ENCODE measurements at places on chromosomes 6 and 20. TPM values are rescaled to one million over a fixed set of nuclear protein-coding genes. Genes with fewer than 3 reads are reported as not detected.

DNA sequence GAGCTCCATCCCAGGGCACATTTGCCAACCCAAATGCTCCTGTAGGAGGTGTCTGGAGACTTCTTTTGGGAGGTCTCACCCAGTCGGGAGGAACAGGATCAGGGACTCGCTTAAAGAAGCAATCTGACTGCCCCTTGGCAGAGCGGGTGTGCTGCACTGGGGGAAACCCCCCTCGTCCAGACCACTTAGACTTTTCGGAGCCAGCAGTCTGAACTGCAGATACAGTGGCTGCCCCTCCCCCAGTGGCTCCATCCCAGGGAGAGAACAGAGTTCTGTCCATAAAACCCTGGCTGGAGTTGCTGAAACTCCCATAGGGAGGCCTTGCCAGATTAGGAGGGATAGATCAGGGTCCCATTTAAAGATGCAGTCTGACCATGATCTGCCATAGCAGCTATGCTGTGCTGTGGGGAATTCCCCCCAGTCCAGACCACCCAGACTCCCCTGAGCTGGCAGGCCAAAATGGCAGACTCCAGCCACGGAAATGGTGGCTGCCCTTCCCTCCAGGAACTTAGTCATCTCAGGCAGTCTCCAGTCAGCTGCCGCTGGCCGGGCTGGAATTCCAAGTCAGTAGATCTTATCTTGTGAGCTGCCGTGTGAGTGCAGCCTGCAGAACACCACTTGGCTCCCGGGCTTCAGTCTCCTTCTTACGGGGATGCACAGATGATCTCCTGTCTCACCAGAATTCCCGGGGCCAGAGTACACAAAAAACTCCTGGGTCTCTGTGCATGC, 278.1 kb upstream of the SASH1 start:
- DNase-seq: no peak

GRCh38 chr6:119071576-119071975, 6.9 kb downstream of the FAM184A start:
- no peak for DNase-seq

- DNase-seq: peak; percentile 77
Measured at GRCh38 chr6:142301651-142302391, at the start of gene ADGRG6. Gene ADGRG6, plus strand, starts transcription at chr6:142302007. Its CDS starts 323 bp downstream, at chr6:142302330.

- no peak for DNase-seq
Measured at GRCh38 chr6:36550473-36551000, 3.3 kb upstream of the STK38 start.

DNA sequence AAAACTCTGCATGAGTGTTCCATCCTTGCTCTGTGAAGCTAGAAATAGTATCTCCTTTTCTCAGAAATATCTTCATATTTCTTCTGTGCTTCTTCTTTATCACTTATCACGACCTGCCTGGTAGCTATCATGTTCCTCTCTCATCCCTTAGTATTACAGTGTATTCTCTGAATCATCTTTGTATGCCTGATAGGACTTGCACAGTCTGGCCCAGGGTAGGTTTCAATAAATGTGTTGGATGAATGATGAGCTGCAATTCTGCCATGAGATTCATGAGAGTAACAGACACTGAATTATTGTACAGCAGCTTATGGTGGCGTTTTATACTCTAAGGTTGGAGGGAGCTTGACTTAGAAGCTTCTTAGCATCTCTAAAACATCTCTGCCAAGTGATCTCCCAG, 66.6 kb downstream of the GRM1 start:
- no peak for DNase-seq

Gene MKKS
- total RNA-seq: 11.6 TPM

GRCh38 chr20:1952737-1953530, 40.9 kb downstream of the PDYN start:
- no peak for DNase-seq

Gene WFDC10B
- not detected for total RNA-seq

DNA sequence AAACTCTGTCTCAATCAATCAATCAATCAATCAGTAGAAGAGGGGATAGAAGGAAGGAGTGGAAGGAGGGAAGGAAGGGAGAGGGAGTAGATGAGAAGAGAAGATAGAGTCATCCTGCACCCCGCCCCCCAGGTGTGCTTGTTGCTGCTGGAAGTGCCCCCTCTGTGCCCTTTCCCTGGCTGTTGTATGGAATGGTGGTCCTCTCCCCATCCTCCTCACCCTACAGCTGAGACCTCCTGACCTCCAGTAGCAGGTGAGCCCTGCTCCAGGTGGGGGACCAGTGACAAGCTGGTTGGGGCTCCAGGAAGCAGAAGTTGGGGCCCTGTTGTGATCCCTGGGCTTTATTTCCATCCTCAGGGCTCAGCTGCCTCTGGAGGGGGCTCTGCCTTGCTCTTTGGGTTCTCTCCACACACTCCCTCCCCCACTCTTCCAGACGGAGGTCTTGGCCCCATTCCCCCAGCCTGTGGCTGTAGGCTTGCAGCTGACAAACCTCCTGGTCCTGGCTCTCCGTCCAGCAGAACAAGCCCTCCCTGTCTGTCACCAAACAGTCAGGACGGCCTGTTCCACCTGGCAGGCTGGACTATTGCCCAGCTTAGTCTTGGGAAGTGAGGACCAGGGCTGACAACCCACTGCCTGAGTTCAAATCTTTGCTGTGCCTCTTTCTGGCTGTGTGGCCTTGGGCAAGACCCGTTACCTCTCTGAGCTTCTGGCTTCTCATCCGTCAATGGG, 26.0 kb upstream of the SCRT2 start:
- DNase-seq: no peak

DNA sequence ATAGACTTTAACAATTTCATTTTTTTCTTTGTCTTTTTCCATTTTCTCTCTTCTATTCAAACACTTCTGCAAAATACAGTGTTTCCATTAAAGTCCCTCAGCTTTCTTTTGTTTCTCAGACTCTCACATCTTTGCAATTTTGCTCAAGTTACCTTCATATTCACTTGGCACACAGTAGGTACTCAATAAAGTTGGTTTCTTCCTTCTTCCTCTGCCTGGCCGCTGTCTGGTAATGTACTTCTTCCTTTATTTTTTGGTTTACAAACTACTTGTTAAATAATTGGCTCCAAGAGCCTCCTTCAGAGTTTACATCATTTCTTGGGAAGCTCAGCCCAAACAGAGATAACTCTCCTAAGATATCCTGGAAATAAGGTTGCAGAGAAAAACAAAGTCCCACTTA, 81.1 kb downstream of the GJA10 start:
- DNase-seq: no peak

GRCh38 chr6:79824202-79824601, 123.2 kb downstream of the ELOVL4 start:
- no peak for DNase-seq

GRCh38 chr6:149129371-149130077, 188.0 kb upstream of the TAB2 start:
- DNase-seq: no peak

DNA sequence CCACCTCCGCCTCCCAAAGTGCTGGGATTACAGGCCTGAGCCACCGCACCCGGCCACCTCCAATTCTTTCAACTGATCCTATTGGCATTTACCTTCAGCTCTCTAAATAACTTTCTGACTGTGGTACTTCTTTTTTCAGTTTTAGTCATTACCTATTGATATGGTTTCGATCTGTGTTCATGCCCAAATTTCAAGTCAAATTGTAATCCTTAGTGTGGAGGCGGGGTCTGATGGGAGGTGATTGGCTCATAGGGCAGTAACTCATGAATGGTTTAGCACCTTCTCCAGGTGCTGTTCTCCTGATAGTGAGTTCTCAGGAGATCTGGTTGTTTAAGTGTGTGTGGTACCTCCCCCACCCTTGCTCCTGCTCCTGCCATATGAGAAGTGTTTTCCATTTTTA, 140.9 kb downstream of the LPA start:
- no peak for DNase-seq

Gene IRAK1BP1
- 4.5 TPM for total RNA-seq

- no peak for DNase-seq
Measured at GRCh38 chr6:167937301-167937700, 60.2 kb upstream of the KIF25 start.

DNA sequence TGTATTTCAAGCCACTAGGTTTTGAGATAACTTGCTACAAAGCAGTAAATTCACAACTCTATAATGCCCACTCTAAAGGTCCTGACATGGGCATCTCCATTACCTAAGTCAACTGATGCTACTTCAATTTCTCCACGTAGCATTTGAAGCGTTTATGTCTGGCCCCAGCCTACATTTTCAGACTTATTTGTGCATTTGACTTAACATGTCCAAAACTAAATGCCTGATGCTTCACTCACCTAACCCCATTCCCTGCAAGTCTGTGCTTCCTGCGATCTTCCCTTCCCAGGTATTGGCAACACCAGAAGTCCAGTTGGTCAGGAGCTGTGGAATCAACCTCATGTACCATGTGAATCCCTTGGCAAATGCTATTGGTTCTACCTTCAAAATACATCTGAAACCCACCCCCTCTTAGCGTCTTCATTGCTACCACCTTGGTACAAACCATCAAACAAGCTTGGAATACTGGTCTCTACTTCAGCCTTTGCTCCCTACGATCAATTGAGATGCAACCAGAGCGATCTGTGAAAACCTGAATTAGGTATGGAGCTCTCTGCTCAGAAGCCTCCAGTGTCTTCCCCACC, 12.8 kb upstream of the ZNFX1 start:
- no peak for DNase-seq

DNA sequence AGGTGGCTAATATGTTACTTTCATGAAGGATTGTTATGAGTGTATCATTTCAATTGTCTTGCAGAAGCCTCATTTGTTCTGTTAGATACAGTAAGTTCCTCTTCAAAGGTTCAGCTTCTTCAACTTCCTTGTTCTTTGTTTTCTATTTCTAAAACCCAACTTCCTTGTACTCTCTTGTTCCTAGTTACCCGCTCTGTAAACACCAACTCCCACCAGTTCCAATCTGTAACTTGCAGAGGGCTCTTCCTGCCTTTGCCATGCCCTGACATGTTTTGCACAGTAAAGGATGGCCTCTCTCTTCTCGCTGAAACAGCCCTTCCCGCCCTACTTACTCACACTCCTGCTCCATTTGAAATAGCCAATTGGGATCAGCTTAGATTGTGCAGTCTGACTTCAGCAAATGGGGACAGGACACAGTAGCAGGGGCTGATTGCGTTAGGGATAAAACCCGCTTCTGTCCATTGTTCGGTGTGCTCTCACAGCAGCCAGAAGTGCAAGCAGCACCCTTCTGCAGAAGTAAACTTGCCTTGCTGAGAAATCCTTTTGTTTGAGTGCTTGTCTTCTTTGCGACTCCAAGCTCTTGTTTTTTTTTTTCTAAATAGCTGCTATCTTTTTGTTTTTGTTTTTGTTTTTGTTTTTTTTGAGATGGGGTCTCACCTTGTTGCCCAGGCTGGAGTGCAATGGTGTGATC, 45.9 kb upstream of the POU5F1 start:
- DNase-seq: peak; percentile 38

DNA sequence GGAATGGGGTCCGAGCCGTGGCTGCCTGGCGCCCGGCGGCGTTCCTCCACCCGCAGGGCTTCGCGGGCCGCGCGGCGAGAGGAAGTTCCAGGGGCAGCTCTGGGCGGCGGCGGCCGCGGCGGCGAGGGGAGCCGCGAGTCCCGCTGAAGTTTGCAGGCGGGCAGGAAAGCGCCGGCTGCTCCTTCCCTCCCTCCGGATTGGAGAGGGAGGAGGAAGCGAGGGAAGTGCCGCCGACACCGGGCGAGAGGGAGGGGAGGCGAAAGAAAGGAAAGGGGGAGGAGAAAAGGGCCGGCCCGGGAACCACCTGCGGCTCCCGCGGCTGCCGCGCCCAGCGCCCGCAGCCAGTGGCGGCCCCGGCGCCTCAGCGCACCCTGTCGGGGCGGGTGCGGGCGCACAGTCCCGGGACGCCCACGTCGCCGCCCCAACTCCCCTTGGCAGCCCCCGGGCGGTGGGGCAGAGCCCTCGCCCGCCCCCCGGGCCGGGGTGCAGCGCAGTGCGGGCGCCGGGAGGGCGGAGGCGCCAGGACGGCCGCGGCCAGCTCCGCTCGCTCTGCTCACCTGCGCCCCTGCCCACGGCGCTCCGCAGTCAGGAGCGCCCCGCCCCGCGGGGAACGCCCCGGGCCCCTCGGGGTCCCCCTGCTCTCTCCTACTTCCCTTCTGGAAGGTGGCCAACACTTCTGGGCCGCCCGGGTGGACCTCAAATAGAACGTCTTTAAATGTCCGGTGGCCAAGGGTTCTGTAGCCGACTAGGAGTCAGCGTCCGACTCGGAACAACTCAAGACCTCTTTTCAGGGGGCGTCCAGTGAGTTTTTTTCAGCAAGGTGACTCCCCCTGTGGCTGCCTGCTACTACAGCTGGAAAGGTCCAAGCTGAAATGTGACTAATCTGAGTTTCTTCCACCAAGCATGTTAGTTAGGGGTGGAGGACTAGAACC, 80.3 kb upstream of the CCDC28A start:
- peak; percentile 79 for DNase-seq

Gene PAX1
- not detected for total RNA-seq

- DNase-seq: no peak
Measured at GRCh38 chr20:2688041-2688591, 4.5 kb upstream of the EBF4 start.

DNA sequence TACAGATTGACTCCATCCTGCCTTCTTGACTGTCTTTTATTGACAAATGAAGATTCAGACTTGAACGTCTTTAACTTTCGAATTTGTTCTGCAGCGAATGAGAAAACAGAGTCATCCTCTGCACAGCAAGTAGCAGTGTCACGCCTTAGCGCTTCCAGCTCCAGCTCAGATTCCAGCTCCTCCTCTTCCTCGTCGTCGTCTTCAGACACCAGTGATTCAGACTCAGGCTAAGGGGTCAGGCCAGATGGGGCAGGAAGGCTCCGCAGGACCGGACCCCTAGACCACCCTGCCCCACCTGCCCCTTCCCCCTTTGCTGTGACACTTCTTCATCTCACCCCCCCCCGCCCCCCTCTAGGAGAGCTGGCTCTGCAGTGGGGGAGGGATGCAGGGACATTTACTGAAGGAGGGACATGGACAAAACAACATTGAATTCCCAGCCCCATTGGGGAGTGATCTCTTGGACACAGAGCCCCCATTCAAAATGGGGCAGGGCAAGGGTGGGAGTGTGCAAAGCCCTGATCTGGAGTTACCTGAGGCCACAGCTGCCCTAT, 12.2 kb downstream of the BRD2 start:
- DNase-seq: no peak

DNA sequence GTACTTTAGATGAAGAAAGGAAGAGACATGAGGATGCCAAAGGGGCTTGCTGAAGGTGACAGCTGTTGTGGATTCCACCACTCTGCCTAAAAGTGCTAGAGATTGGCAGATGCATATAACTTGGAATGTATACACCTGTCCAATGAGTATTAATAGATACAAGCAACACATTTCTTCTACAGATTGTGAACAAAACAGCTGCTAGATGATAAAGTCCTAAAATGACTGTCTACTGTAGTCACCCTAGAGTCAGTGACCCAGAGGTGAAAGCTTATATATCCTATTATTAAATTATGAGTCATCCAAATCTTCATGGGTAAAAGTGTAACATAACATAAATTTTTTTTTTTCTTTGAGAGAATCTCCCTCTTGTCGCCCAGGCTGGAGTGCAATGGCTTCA, 5.2 kb downstream of the RNF217 start:
- no peak for DNase-seq
